ENCODE measurements at places on chromosomes 2 and 18. TPM values are rescaled to one million over a fixed set of nuclear protein-coding genes. Genes with fewer than 3 reads are reported as not detected.

The PER2 gene
- 13.1 TPM for total RNA-seq

The MEIS1 gene
- 119 TPM for total RNA-seq

- DNase-seq, result no peak
These were observed 31.5 kb downstream of the BABAM2 start for GRCh38 chr2:27921880-27922547.

DNA sequence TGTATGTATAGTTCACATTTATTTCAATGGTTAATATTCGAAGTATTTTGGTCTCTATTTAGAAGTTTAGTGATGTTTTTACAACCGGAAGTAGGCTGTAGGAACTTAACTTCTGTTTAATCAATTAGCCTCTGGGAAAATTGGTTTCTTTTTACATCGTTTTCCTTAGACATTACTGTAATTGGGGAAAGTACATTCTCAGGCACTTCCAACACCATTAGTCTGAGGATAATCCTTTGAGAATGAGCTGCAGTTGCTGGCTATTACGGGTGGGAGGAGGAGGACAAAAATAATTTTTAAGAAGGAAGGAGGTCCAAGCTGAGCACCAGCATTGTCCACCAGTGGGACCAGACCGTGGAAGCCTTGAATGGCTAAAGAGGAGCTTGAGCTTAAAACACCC, 70.4 kb upstream of the ST3GAL5 start:
- DNase-seq, result no peak

GRCh38 chr2:3895021-3895420, 191.6 kb downstream of the DCDC2C start:
- peak; percentile 90 for DNase-seq

All from esophagus muscularis mucosa (tissue), 4 donors.